ENCODE measurements at places on chromosomes 7 and 10.
A peak's percentile ranks its signal among the peaks of the same experiment; 100 is the strongest.

- peak; percentile 18 for DNase-seq
Observed at GRCh38 chr10:108990441-108990840, 932.9 kb downstream of the XPNPEP1 start.

- no peak for DNase-seq
Observed at GRCh38 chr7:90994601-90995000, 269.6 kb upstream of the FZD1 start.

DNA sequence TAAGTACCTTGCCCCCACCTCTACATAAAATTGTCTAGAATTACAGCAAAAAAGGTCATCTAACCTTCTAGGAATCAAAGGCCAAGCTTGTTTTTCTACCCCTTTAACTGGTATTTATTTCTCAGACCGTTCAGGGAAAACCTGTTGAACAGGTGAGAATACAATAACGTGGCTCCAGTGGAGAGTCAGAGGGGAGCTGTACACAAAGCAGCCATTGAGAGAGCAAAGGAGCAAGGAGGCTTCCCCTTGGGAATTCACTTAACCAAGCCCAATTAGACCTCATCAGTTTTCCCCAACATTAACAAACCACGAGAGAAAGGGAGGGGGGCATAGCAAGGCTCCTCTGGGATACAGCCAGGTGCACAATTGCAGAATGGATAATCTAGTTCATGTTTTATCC lies 101.9 kb downstream of the ELMO1 start:
- no peak for DNase-seq

GRCh38 chr7:27187475-27188385 lies 2.7 kb upstream of the HOXA11 start:
- DNase-seq, result no peak

- no peak for DNase-seq
Observed at GRCh38 chr7:74164985-74165456, 9.1 kb upstream of the EIF4H start.

DNA sequence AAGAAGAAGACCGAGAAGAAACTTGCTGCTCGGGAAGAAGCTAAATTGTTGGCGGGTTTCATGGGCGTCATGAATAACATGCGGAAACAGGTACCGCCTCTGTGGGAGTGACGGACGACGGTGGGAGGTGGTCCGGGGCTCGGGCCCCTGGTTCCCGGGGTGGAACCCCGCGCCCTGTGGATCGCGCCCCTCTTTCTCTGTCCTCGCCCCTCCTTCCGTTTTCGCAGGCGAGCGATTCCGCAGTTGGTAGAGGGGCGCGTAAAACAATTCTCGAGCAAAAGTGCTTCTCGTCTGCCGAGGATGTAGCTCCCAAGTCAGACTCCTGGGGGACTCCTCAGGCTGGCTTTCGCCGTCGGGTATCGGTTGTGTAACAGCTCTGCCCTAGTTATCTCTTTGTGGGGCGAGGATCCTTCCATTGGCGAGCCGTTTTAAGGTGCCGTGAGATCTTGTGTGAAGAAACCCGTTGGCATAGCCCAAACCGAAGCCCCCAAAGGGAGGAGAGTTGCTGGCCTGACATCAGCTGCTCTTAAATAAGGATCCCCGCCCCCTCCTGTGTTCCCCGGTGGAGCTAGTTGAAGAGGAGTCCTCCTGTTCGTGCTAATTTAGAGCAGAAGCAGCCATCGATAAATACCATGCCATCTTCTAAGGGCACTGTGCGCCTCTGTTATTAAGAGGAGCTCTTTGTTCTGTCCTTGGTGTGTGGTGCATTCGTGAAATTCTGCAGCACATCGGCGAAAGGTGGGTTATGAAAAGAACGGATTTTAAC lies 655 bp downstream of the KLHL7 start:
- DNase-seq, result peak; percentile 62
